ENCODE measurements at places on chromosomes 12 and 14.

DNA sequence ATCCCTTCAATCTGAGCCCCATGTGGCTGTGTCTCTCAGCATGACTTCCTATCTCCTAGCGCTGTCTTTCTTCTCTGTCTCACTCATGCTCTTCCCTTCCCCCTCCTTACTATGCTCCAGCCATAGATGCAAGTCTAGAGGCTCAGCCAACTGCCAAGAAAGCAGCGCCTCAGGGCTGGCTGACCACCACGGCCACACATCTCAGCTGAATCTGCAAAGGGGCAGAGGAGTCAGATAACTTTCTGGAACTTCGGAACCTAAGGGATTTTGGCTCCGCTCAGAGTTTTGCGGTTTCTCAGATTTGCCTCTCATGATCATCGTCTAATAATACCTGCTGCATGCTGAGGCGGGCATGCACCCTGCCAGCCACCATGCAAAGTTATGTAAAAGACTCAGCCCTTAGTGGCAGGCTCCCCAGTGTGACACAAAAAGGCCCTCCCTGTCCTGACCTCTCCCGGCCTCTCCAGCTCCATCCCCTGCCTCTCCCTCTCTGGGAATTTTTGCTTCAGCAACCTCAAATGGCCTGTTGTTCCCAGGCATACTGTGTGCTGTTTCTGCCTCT is 5.0 kb upstream of the FGF6 start:
- DNase-seq, result no peak

DNA sequence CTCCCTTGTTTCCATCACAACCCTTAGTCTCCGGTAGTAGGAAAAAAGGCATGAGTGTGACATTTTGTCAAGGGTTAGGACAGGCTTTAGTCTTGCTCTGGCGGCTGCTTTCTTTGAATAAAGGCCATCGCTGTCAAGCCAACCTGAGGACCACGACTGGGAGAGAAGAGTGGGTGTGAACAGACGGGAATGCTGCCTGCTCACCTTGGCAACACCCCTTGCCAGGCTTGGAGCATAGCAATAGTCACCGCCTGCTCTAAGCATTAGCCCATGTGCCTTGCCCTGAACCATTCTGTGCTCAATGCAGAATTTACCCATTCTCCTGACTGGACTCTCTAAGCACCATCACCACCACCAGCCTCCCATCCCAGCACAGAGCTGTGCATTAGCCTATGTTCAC is 36.2 kb downstream of the SPTB start:
- no peak for DNase-seq

DNA sequence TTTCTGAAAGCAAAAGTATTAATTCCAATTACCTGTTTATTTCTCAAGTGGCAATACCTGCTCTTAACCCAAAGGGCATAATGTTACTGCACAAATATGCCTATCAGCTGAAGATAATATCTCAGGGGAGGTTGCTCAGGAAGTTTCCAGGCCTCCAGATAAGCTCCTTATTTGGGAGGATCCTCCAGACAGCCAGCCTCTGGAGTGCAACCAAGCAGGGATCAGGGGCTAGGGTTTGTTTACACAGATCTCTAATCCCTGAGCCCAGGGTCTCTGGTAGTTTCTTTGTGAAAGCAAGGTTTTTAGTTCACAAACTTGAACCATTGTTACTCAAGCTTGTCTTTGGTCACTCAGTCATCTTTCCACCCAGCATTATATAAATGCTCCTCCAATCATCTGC is 124.4 kb downstream of the SLC38A4 start:
- DNase-seq, result no peak

DNA sequence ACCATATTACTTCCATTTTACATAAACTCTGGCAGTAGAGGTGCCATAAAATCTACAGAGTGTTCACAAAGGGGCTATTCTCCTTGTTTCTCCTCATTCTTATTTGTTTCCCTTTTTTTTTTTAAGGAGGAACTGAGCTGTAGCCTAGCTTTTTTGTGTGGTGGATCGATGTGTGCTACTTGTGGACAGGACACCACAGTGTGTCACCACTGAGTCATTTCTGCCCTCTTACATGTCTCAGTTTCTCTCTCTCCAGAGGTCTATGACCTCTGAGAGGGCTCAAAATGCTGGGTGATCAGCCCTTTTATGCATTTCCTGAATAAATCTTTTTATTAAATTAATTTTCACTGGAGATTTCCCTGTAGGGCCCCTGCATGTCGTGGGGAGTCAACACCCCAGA is 370.2 kb downstream of the ADGRD1 start:
- DNase-seq, result no peak

GRCh38 chr12:126369487-126370463 is 1304.5 kb downstream of the AACS start:
- DNase-seq, result no peak

GRCh38 chr12:92133795-92134637 is 11.6 kb downstream of the BTG1 start:
- DNase-seq, result no peak

DNA sequence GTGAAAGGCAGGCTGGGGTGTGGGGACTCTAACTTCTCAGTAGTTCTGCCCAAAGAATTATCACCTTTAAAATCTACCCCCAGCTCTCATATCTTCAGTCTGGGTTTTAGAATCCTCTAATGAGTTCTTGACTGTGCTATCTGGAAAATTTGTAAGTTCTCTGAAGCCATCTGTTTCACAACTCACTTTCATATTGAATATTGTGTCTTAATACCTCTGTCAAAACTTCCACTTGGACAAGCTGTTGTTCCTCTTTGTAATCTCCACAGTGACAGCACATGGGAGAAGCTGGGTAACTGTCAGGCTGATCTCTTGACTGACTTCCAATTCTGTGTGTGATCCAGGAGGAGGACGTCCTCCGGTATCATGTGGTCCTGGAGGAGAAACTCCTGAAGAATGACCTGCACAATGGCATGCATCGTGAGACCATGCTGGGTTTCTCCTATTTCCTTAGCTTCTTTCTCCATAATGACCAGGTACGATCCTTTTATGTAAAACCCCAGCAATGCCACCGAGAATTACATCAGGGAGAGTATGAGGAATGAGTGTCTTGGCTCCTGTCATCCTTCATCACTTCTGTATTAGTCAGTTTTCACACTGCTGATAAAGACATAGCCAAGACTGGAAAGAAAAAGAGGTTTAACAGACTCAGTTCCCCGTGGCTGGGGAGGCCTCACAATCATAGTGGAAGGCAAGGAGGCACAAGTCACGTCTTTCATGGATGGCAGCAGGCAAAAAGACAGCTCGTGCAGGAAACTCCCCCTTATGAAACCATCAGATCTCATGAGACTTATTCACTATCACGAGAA is 111.9 kb downstream of the STAB2 start:
- DNase-seq, result no peak

DNA sequence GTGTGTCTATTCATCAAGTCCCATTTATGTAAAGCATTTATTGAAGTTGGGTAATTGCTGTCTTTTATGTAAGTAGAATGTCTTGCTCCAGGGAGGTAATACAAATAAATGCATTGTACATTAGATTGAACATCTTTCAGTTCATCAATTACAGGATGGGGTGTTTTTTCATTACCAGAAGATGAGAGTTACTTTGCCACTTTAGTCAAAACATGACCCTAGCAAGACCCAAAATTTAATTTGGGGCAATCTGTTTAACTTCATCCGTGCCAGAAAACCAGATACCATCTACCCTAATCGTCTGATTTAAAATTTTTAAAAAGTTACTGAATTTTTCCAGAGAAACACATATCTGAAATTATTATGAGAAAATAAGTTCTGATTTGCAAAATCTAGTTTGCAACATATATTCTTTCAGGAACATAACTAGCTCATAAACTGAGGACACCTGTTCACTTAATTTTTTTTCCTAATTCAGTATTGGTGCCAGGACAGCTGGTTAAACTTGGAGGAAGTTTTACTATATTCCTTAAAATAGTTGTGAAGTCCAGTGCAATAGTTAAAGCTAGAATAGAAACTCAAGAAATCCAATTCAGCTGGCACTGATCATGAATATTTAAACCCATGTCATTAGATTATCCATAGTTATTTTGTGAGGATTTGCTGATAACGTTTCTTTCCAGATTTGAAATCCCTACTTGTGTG is 114.5 kb downstream of the SRGAP1 start:
- DNase-seq, result no peak

Data from nucleus accumbens (tissue), 56 donors.